ENCODE measurements at places on chromosomes 4 and X.
A peak's percentile ranks its signal among the peaks of the same experiment; 100 is the strongest.

DNA sequence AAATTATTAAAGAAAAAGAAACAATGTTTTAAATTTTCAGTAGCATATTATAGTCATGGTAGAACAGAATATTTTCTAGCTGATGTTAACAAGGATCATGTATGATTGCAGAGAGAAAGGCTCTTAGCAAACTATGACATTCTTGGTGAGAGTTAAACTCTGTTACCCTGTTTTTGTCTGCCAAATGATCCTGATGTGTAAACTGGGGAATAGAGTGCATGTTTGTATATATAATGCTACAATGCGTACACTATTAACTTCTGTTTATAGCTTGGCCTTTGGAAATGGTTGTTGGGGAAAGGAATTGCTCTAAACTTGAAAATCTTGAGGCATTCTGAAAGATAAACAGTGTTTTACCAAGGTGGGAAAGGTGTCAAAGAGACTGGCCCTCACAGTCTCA, 292.7 kb downstream of the ARHGAP24 start:
- DNase-seq, result no peak

DNA sequence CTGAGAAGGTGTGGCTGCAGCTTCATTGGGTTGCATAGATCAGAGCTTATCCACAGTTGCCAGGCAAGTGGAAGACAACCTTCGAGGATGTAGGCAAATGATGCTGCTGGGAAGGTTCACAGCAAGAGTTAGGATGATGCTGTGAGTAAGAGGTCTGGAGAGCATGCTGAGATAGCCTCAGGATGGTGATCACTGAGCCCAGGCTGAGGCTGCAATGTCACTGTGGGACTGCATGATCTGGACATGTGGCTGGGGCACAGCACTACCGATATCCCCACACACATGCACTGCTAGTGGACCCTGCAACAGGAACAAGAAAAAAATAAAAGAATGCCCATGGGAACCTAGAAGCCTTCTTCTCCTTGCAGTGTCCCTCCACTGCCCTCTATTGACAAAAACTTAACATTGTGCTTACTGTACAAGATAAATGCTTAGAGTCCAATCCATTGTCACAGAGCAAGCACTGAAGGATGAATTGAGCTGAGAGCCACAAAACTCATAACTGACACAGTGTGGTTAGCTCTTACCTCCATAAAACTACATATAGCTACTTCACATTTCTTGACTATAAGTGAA, 105.6 kb downstream of the CNKSR2 start:
- DNase-seq, result peak; percentile 59

GRCh38 chr4:80096175-80096850, 23.3 kb upstream of the ANTXR2 start:
- DNase-seq, result no peak

DNA sequence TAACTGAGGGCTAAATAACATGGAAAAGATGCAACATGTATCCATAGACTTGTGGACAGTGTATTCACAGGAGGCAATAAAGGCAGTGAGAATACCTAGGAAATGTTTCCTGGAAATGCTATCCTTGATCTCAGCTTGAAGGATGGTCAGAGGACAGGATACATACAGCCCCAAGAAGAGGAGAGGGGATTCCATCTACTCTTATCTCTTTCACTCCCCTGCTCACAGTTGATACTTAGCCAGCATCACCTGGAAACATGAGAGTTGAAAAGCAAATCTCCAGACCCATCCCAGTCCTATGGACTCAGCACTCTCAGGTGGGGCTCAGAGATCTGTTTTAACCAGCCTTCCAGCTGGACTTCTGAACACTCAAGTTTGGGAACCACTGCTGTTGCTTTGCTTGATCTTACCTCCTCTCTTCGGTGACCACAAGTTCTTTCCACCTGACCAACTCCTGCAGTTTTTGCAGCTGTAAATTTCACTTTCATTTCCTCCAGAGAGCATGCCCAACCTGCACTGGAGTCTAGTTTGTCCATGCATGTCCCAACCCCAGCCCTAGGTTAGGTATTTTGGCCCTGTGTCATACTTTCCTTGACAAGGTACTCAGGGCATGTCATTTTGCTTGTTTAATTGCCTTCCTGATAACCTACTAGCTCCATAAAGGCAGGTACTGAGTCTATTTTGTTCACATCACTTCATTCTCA, 10.4 kb downstream of the RELL1 start:
- no peak for DNase-seq

DNA sequence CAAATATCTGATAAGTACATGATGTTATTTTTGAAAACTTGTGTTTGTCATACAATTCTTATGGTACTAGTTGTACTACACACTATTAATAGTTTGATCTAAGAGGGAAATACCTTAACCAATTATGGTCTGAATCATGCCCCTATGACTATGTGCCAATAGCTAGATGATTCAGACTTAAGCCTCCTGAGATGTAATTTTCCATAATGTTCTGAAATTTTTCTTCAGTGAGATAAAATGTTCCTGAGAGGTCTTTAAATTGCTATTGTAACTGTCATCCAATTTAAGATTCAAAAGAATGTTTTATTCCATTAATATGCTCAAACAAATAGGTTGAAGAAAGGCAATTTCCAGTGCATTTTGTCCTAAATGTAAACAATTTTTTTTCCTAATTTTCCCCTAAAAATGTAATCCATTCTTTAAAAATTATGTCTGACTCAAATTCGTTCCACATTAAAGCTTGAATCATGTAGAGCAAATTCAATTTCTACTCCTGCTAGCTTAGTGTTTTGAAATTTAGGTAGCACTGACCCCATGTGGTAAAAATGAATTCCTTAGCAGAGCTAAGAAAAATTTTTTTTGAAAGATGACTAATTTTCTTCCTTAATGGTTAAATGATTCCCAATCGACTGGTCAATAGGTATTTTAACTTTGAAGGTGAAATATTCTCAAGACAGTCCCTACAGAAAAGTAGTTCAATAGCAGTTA, 49.1 kb downstream of the APOOL start:
- no peak for DNase-seq

DNA sequence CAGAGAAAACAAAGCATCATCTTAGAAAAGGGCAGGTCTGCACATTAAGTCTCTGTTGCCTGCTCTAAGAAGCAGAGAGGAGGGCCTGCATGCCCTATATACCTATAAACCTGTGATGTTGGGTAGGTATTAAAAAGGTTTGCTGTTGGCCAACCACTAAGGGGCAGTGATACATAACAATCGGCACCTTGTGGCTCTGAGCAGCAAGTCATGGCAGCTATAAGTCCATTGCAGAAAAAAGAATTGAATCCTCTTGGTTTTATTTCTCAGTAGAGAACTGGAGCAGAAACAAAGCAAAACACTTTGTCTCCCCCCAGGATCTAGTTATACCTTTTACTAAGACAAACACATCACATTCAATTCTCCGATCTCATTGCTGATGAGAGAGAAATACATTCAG, 1364.4 kb downstream of the STIM2 start:
- DNase-seq, result no peak

GRCh38 chr4:43496602-43497001, 604.1 kb downstream of the GRXCR1 start:
- DNase-seq, result no peak

GRCh38 chr4:113561092-113561491, 200.4 kb downstream of the CAMK2D start:
- no peak for DNase-seq

DNA sequence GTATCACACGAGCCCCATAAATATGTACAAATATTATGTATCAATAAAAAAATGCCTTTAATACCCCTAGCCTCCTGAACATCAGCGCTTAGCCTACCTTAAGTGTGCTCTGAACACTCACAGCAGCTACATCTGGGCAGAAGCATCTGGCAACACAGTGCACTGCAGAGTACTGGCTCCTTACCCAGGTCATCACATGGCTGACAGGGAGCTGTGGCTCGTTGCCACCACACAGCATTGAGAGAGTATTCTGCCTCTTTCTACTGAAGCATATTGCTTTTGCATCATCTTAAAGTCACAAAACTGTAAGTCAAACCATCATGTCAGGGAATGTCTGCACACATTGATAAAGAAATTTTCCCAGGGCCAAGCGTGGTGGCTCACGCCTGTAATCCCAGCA, 55.2 kb downstream of the TRIML1 start:
- no peak for DNase-seq

DNA sequence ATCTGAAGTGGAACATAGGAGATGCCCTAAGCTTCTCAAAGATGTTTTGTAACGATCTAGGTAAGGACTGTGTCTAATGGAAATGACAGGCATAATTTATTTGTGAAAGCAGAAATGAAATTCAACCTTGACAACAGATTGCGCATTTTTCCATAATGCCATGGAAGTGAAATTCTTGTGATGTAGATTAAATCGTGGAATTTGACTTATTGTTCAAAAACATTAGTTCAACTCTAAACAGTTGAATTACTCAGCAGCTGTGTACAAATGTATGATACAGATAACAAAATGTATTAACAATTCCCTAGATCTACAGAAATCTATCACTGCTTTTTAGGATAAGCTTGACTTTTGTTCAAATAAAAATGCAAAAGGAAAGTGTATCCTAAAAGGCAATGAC, 44.4 kb downstream of the VCX2 start:
- DNase-seq, result no peak
